Transverse colon (tissue), 4 donors: ENCODE measurements at places on chromosomes 1 and 21.

- peak; percentile 81 for DNase-seq
These were observed 34.8 kb upstream of the TENT5C start for GRCh38 chr1:117570988-117571409.

- DNase-seq: no peak
These were observed 33.1 kb downstream of the ZNF684 start for GRCh38 chr1:40564506-40564905.

DNA sequence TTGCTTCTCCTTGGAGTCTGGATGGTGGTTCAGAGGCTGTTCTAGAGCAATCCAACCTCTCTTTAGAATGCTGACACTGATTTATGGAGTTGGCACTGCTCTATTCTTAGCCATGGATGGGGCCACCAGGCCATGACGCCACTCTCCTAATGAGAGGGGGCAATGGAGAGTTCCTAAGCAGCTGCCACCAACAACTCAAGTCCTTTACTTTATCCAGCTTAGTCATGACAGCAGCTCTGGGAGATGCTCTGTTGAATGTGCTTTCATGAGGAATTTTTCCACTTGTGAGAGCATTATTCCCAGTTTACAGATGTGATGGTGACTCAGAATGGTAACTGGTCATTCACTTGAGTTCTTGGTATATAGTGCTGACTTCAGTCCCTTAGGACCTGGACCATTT, 366.3 kb downstream of the HHAT start:
- no peak for DNase-seq

DNA sequence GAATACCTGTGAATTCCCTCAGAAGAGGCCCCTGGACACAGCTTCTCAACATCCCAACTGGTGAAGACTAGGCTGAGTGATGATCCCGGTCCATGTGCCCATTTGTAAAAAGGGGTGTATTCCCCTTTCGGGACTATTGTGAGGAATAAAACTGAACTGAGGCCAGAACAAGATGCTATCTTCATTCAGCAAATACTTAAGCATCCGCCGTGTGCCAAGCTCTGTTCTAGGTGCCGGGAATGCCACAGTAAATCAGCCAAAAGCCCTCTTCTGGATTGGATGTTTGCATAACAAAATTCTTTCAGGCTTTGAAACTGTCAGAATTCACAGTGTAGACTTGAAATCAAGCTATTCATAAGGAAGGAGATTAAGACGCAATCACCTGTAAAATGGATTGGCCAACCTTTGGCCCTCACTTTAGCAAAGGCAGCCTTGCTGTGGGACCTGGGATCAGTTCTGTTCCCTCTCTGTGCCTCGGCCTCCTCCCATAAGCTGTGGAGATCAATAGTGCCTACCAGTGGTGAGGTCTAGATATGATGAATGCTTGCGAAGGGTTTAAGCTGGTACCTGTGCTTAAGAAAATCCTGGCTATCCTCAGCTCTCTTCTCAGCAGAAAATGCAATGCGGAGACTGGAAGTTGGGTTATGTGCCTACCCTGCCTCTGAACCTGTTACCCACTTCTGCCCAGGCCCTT, 1.8 kb downstream of the ALPL start:
- DNase-seq: no peak

DNA sequence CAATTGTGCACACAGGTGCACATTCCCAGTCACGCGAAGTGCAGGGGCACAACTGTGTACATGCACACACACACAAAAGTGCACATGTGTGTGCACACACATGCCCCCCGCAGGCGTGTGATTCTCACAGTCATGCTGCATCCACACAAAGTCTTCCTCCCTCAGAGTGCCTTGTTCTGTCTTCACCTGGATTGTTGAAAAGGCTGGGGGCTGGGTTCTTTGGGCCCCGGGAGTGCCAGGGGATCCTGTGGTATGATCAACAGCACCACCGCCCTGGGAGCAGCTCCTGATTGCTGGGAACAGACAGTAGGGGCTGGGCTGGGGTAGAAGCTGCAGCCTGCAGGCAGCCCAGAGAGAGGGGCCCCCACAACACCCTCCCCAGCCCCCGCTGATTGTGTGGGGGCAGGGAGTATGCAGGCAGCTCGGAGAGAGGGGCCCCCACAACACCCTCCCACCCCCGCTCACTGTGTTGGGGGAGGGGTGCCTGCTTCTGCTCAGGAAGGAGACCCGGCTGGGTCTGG, 3.4 kb downstream of the COL18A1 start:
- DNase-seq: no peak

GRCh38 chr1:16920951-16921350, 780 bp upstream of the CROCC start:
- DNase-seq: no peak

- no peak for DNase-seq
These were observed 7.8 kb downstream of the UBE2G2 start for GRCh38 chr21:44793592-44794374.

DNA sequence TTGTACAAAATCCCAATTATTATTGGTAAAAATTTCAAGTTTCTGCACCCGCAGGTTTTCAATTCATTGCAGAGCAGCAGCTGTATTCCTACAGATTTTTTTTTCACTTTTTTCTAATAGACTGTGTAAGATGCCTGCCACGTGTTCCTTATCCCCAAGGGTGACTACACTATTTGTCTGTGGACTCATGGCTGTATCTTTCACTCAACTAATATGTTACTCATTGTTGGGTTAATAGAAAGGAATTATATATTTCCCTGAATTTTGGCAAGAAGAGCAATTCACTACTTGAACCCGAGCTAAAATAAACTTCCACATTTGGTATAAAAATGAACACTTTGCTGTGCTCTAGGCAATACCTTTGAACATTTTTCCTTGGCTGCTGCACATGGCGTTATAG, 158.7 kb downstream of the NCAM2 start:
- DNase-seq: no peak

DNA sequence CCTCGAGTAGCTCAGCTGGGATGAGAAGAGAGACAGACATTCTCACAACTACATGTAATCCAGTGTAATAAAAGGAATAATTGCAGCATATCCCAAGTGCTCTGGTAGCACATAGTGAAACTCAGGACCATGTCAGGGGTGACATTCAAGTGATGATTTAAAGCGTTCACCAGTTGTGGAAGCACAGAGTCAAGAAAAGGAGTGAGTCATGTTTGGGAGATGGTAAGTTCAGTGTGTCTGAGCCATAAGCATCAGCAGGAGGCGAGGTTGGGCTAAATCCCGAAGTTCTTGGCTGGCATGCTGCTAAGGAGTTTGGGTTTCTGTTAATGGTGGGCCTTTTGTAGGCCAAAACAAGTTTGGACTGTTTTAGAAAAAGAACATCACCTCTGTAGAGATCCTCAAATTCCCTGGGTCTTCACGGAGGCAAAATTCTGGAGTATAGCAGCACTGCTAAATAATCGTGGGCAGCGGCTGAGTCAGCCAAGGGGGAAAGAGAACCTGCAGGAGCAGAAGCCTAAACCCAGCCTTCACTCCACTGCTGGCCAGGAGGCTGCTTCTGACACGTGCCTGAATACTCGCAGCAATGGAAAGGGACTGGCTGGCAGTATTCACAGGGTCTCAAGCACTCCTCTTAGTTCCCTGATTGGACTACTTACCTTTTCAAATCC, 7.2 kb upstream of the NHLH1 start:
- DNase-seq: no peak

GRCh38 chr1:72283307-72284083, 1.2 kb upstream of the NEGR1 start:
- DNase-seq: peak; percentile 60

DNA sequence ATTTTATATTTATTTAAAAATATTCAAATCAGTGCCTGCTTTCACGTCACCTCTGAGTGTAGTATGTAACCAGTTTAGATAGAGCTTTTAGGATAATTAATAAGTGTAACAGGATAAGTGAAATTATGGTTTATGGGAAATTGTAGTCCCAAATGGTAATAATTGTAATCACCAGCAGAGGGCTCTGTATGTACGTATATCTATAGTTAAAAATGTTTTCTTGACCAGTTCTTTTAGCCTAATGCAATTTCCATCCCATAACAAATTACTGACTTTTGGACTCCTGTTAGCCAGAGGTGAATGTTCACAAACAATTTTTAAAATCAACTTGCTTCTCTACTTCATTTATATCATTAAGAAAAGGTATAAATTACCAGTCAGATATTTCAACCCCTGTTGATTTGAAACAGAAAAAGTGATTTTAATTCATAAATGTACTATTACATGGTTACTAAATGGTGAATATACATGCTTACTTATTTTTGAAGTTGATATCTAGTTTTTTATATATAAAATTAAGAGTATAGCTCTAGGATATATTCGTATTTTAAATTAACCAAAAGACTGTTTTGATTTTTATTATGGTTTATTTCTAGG, 25.3 kb downstream of the SLC30A7 start:
- no peak for DNase-seq

- DNase-seq: no peak
These were observed 89.2 kb upstream of the AJAP1 start for GRCh38 chr1:4565166-4565565.

DNA sequence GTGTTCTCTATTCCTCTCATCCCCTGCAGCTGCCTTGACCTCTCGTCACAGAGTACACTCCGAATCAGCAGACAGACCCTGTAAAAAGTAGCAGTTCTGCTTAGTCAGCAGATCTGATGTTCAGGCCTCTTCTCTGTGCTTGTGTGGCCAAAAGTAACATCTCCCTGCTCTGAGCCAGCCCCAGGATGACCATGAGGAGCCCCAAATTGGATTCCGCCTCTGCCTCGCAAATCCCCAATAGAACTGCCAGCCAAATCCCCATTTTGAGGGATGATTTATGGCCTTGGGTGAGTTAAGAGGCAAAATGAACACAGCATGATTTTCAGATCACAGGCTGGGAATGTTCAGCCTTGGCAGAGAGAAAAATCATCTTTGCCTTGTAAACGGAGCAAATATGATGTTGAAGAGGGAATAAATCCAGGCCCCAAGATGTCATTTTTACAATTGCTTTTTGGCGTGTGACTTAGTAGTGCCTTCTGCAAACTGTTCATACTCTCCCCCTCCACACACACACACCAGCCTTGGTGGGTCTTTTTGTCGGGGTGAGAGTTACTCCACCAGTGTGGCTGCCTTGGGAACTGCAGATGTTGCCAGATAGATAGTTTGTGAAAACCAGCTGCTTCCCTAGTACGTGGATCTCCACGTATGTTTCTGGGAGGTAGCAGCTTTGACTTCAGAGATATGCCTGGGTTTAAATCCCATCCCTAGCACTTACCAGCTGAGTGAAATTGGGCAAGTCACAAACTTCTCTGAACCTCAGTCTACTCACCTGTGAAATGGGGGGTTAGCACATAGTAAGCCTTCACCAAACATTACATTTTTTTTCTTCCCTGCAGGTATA, 77.8 kb downstream of the MAN1C1 start:
- DNase-seq: peak; percentile 32

- no peak for DNase-seq
These were observed 175.4 kb downstream of the NTMT2 start for GRCh38 chr1:170321113-170321512.

- DNase-seq: no peak
These were observed 713 bp upstream of the HMGCL start for GRCh38 chr1:23825762-23826522.

GRCh38 chr1:231719485-231720183, 93.0 kb downstream of the DISC1 start:
- DNase-seq: no peak

- DNase-seq: no peak
These were observed 12.4 kb downstream of the EPB41 start for GRCh38 chr1:28926629-28927265.

DNA sequence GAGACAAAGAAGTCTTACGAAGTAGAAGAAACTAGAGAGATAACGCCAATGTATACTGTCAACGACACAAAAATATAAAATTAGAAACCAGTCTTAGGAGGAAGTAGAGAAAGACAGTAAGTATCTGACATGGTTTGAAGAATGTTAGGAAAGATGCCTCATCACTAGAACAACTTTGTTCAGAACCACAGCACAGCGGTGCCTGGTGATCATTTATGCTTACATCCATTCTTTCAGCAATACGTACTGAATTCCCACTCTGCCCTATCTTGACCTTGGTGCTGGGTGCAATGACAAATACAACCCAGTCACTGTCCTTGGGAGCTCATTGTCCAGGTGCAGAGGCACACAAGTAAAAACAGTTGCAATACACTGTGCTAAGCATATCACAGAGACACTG, 104.4 kb downstream of the TM2D1 start:
- DNase-seq: no peak

GRCh38 chr1:82386365-82387011, 585.8 kb downstream of the ADGRL2 start:
- no peak for DNase-seq

- DNase-seq: peak; percentile 85
These were observed 272.7 kb downstream of the FOXD2 start for GRCh38 chr1:47710329-47711071.
